ENCODE measurements at places on chromosomes 11 and 22. TPM values are rescaled to one million over a fixed set of nuclear protein-coding genes. Genes with fewer than 3 reads are reported as not detected.

DNA sequence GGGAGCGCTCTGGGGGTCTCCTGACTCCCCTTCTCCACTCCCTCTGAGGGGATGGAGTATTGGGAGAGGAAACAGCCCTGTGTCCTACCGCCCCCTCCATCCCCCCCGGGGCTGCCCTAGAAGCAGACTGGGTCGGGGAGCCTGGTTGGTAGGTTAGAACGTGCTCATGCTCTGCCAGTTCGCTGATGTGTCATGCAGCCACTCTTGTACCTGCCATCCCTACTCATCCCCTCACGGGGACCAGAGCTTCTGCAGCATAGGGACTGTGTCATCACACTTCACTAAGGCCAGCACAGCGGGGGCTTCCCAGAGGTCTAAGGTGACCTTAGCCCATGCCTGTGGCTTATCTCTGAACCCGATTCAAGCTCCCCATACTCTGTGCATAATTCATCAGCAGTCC lies 4.7 kb downstream of the KCNJ1 start:
- no peak for DNase-seq
- H3K4me3 ChIP-seq: no peak overlapping the region
- H3K36me3 ChIP-seq: no peaks in the 10 kb centered on the region
- no peaks in the 10 kb centered on the region for H3K4me1 ChIP-seq

MS4A8 gene
- total RNA-seq: not detected

DNA sequence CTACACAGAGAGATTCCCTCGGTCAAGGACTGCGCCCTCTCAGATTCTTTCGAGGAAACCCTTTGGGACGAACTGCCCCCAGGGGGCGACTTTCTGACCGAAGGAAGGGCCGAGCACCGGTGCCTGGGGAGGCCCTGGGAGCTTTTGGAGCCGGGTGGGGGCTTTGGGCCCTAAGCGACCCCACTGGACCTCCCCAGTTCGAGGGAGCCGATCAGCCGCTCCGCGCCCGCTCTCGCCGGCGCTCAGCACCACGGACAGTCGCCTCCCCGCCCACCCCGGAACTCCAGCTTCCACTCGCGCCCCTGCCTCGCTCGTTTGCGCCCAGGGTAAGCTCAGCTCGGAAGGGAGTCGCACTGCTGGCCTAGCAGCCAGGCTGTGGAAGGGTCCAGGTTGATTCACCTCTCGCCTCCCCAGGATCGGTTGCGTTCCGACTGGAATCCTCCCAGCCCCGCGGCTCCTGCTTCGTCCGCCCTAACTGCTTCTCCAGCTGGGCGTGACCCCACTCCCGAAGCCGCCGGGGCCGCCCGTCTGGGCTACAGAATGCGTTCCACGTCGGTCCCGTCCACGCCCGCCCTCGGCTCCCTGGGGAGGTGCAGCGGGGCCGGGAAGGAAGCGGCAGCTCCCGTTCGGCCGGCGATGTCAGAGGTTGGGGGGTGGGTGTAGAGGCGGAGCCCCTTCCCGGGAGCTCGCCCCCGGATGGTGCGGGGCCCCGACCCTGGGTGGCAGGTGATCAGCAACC lies 428 bp downstream of the SCN3B start:
- no peaks in the 10 kb centered on the region for H3K4me1 ChIP-seq
- DNase-seq: no peak
- H3K4me3 ChIP-seq: peak overlapping the region; percentile 38

KCNE3 gene
- total RNA-seq: 2.3 TPM

DNA sequence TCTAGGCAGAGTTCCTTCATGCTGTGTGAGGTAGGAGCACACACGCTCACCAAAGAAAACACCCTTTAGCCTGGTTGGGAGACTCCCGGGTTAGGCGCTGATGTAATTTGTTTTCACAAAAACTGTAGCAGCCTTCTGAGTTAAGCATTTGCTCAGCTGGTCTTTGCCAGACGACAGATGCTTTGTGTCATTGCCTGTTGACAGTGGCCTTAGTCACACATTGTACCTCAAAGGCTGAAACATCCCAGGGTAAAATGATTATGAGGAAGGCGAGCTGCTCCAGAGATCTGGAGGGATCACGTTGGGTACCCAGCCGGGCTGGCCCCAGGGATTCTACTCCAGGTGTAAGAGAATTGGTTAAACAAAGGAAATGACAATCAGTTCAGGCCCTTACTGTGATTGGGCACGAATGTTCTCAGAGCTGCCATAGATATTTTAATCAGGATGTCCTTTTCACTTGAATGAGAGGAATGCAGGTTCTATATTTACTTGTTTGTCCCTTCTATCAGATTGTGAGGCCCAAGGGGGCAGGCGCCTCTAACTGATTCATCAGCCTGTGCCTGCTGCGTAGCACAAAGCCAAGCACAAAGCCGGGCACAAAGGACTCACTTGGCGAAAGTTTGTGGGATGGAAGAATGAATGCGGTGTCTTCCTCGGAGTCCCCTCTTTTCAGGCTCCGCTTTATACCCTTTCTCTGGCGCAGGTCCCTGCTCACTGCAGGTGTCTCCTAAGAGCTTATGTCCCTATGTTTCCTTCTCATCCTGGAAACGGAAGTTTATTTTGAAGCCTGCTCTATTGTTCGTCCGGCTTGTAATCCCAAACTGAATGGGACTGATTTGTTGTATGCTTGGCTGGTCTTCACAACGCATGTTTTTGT lies 47.1 kb downstream of the ADM start:
- peaks cover 6% of the 10 kb centered on the region for H3K4me1 ChIP-seq
- no peaks in the 10 kb centered on the region for H3K27me3 ChIP-seq
- no peak overlapping the region for H3K4me3 ChIP-seq
- peak overlapping the region; percentile 96 for H3K27ac ChIP-seq
- DNase-seq: peak; percentile 79

- no peaks in the 10 kb centered on the region for H3K27me3 ChIP-seq
- H3K4me1 ChIP-seq: peaks cover 4% of the 10 kb centered on the region
- no peaks in the 10 kb centered on the region for H3K36me3 ChIP-seq
- no peak overlapping the region for H3K27ac ChIP-seq
These were observed 7.4 kb downstream of the ATL3 start for GRCh38 chr11:63663809-63664208.

- H3K27me3 ChIP-seq: no peaks in the 10 kb centered on the region
- no peak overlapping the region for H3K4me3 ChIP-seq
- no peak overlapping the region for H3K27ac ChIP-seq
- no peak for DNase-seq
These were observed 23.0 kb downstream of the APLNR start for GRCh38 chr11:57214098-57214417.

DDTL gene
- not detected for total RNA-seq

FXYD2 gene
- total RNA-seq: 13.7 TPM

ARSA gene
- total RNA-seq: 38.6 TPM

DNA sequence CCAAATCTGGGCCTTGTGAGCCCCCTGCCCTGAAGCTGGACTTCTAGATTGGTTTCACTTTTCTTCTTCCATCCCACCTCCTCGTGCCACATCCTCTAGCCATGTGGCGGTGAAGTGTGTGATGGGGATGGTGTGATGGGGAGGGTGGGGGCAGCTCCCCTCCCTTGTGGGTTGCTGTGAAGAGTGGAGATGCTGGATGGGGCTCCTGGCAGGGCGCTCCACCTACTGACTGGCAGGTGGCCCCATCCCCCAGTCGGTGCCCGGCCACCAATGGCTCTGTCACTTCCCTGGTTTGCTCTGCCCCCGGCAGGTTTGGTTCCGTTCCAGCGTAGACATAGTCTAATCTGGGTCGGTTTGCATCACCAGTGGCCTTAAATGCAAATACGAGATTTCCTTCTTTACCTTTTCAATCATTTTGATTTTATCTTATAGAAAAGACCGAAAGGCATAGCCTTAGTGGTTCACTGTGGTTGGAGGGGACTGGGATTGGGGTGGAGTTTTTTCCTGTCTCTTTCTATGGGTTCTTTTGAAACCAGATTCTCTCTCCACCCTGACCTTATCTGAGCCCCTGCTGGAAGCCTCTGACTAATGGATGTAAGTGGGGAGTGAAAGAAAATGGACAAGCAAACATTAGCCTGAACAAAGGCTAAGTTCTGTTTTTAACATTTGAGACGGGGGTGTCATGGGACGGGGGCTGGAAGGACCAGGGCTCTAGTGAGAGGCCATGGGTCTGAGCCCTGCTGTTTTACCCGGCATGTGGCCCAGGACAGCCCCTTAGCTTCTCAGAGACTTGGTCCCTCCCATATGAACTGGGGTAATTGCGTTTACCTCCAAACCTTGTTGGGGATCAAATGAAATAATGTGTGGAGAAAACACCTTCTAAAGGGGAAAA lies 149.3 kb downstream of the CACNA1I start:
- no peak overlapping the region for H3K27ac ChIP-seq
- no peak overlapping the region for H3K4me3 ChIP-seq
- no peaks in the 10 kb centered on the region for H3K27me3 ChIP-seq
- H3K36me3 ChIP-seq: no peaks in the 10 kb centered on the region

OR52I2 gene
- total RNA-seq: not detected

DNA sequence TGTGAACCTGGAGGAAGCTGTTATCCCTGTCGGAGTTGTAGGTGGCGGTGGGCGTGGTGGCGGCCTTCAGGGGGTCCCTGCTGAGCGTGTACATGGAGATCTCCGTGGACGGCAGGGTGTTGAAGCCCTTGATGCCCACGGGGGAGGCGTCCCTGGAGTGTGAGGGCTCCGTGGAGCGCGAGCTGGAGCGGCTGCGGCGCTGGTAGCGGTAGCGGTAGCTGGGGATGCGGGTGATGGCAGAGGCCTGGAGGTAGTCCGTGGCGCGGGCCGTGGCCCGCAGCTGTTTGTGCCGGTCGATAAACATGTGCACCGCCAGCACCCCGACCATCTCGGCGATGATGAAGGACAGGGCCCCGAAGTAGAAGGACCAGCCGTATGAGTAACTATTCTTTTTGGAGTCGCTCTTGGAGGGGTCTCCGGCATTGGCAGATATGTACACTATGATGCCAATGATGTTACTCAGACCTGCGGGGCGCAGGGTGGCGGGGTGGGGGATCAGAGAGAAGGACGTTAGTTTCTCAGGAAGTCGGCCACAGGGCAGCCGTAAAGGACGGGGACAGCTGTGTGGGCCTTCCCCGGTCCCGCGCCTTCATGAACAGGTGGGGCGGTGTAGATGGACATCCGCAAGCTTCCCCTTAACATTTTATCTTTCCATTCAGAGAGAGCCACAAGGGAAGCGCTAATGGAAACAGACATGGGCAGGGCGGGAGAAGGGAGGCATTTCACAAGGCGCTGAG lies 35.6 kb upstream of the EIF3D start:
- DNase-seq: no peak
- no peaks in the 10 kb centered on the region for H3K36me3 ChIP-seq
- H3K4me1 ChIP-seq: no peaks in the 10 kb centered on the region
- no peak overlapping the region for H3K4me3 ChIP-seq
- peaks cover 7% of the 10 kb centered on the region for H3K27me3 ChIP-seq

DNA sequence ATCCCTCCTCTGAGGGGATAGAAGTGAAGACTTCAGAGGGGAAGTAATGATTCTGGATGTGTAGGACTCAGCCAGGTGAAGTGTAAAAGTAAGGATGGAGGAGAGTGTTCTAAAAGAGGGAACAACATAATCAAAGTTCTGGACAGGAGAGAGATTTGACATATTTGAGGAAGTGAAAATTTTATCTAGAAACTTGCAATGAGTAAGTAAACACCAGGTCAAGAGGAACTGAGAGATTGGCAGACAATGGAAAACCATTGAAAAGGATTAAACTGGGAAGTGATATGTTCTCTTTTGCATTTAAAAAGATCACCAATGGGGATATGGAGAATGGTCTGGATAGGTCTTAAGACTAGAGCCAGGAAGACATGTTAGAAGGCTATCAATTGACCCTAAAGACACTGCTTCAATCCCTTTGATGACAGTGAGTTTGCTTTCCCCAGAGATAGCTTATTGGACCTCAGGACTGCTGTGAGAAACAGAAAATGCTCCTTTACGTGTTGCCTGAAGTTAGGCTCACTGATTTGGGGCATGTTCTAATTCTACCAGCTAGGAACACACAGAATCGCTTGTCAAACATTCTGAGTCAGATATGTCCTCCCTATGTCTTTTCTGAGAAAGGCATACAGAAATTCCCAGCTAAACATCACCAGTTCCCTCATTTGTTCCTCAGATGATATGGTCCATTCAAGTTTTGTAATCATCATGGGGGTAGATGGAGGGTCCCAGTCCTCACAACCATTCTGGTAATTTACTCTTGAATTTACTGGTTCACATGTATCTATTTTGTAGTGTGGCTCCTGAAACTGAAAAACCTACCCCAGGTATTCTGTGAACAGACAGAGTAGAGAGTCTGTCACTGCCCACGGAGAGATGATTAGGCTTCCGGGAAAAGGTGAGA lies 144.9 kb downstream of the MAML2 start:
- no peaks in the 10 kb centered on the region for H3K27me3 ChIP-seq
- H3K36me3 ChIP-seq: no peaks in the 10 kb centered on the region
- H3K4me1 ChIP-seq: no peaks in the 10 kb centered on the region
- H3K4me3 ChIP-seq: no peak overlapping the region

GRCh38 chr11:10438458-10438857 lies 16.6 kb upstream of the AMPD3 start:
- no peaks in the 10 kb centered on the region for H3K27me3 ChIP-seq
- H3K4me3 ChIP-seq: no peak overlapping the region
- H3K27ac ChIP-seq: no peak overlapping the region

- no peaks in the 10 kb centered on the region for H3K36me3 ChIP-seq
- H3K27ac ChIP-seq: no peak overlapping the region
- no peaks in the 10 kb centered on the region for H3K4me1 ChIP-seq
- DNase-seq: no peak
- H3K27me3 ChIP-seq: no peaks in the 10 kb centered on the region
These were observed 191.7 kb downstream of the TBC1D22A start for GRCh38 chr22:46953968-46954765.

DNA sequence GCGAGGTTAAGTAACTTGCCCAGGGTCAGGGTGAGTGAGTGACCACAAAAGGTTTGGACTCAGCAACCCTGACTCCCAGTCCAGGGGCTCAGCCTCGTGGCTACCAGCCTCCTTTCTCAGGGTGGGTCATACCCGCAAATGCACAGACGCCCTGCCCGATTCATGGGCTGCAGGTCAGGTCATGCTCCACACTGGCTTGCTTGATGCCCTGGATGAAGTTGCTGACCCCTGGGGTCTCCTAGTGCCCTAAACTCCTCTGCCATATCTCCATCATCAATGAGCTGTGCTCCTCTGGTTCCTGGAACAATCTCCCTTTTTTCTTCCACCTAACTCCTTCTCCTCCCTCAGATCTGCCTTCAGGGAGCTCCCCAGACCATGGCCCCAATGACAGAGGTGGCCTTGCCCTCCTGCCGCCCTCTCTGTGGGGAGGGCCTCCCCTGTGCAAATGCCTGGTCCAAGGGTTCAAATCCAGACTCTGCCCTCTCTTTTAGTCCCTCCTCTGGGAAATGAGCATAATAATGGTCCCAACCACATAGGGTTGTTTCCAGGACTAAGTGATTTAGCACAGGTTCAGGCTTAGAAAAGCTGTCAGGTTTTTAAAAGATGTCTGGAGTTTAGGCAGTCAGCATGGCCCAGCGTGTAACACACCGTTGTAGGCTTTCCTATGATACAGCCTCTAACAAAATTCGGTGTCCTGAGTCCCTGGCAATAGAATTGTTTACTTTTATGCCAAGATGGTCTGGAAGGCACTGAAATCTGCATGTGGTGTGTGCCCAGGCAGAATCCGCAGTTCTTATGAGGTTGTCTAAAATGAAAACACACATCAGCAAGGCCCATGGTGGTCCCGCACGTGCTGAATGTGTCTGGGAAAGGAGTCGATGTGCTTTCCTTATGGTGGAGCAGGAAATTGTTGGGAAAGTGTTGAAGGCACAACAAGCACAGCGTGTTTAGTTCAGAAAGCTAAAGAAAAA lies 63.6 kb downstream of the CD82 start:
- no peak overlapping the region for H3K27ac ChIP-seq
- no peak overlapping the region for H3K4me3 ChIP-seq
- H3K36me3 ChIP-seq: no peaks in the 10 kb centered on the region
- H3K4me1 ChIP-seq: peaks cover 9% of the 10 kb centered on the region
